Stimulated activated CD4-positive, alpha-beta T cell treated with anti-CD3 and anti-CD28 coated beads, Interleukin-1b, Interleukin-23, amount 100 ng/mL, for 1 hour (primary cell): ENCODE measurements at places on chromosomes 4 and X.

DNA sequence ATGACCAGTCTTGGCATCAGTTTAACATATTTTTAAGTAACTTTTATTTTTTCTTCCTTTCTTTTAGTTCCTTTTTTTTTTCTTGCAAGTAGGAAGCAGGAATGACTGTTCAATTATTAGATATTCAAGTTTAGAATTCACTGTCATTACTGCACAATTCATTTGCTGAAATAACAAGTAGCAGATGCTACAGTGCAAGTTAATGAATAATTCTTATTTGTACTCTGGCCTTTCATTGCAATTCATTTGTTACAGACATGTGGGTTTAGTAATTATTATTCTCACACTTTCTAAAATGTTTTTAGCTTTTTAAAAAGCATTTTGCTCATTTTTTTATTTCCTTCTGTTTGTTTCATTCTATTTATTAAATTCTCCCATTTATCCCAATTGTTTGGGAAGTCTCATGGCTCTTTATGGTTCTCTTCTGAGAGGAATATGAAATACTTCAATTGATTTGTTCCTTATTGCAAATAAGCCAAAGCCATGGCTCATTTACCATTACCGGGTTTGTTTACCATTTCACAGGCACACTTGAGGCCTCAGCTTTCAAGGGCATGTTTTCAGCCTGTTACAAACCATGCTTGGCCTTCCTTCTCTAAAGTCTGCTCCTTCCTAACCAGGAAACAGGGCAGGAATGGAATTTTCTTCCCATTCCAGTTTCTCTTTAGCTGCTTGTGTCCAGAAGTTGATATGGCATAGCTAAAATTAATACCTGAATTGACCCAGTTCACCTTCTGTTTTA is 4.6 kb upstream of the DCAF4L1 start:
- no peak for DNase-seq

DNA sequence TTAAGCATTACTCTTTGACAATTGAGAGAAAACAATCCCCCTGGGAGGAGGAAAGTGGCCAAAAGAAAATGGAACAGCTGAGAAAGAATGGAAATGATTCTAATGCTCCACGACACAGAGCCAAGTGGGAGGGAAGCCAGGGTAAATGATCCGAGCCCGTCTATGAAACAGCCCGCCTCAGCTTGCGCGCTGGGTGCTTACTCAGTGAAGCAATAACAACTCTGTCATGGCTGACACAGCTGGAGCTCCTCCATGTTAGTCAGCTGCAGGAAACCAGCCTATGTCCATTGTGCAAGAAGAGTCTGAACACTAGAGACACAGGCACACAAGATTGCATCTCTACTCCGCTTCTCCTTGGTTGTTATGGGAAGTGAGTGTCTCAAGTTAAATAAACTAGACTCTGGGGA is 19.3 kb downstream of the NOA1 start:
- DNase-seq: no peak

DNA sequence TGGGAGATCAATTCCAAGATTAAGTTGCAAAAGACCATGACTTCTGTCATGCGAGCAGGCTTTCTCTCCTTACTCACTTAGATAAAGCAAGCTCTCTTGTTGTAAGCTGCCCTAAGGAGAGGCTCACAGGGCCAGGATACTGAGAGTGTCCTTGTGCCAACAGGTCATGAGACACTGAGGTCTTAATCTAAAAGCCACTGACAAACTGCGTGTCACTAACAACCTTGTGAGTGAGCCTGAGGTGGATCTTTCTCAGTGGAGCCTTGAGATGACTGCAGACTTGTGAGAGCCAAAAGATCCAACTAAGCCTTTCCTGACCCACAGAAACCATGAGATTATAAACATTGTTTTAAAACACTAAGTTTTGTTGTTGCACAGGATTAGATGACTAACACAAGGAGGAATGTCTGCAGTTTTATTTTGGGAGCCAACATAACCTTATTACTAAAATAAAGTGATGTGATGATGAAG is 170.5 kb downstream of the SLC39A8 start:
- no peak for DNase-seq

DNA sequence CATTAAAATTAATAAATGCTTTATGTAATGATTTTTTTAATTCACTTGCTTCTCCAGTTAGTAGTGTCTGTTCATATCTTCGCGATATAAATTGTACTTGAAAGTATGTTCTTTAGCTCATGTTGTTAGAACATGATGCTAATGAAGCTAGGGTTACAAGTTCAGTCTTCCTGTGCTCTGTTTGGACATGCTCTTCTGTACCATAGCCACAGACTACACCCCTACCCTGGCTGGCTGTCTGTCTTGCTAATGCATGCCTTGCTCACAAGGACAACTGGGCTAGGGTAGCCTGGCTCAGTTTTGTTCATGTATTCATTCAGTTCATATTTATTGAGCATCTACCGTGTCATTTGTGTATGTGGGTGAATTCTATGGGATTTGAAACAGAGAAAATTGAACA is 50.8 kb upstream of the MTMR1 start:
- DNase-seq: no peak

DNA sequence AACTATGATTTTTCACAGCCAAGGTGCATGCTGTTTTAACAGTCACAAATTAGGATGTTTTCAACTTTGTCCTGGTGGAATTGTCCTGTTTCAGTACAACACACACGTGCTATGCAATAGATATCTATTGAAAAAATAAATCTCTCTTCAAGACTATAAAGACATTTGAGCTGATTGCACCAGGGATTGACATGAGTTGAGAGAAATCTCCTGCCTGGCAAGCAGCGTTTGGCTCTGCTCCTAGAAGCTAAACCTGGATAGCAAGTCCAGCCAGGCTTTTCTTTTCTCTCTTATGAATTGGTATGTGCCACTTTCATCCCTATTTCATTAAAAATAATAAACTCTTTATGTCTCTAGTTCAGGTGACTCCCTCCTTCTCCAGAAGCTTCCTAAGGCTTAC is 16.6 kb upstream of the NPNT start:
- DNase-seq: no peak

DNA sequence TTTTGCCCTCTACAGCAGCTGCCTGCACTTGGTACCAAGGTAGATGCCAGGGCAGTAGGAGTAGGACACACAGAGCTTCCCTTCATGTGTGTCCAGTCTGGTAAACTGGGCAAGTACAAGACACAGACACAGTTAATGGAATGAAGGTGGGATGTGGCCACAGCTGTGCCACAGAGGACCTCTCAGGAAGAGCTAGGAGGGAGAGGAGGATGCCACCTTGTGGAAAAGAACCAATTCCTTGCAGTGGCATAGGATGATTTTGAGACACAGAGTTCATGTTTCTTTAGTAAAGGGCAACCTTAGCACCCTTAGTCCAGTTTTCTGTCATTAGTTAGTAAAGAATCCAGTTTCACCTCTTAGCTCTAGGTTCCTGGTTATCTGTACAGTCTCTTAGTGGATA is 36.3 kb upstream of the TBC1D14 start:
- no peak for DNase-seq

- no peak for DNase-seq
These were observed 122.8 kb downstream of the TBL1X start for GRCh38 chrX:9587642-9588041.

DNA sequence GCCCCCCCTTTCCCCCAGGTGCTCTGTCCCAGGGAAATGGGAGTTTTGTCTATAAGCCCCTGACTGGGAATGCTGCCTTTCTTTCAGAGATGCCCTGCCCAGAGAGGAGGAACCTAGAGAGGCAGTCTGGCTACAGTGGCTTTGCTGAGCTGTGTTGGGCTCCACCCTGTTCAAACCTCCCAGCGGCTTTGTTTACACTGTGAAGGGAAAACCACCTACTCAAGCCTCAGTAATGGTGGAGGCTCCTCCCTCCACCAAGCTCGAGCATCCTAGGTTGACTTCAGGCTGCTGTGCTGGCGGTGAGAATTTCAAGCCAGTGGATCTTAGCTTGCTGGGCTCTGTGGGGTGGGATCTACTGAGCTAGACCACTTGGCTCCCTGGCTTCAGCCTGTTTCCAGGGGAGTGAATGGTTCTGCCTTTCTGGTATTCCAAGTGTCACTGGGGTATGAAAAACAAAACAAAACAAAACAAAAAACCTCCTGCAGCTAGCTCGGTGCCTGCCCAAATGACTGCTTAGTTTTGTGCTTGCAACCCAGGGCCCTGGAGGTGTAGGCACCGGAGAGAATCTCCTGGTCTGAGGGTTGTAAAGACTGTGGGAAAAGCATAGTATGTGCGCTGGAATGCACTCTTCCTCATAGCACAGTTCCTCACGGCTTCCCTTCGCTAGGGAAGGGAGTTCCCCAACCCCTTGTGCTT is 41.7 kb downstream of the ITM2A start:
- DNase-seq: no peak

GRCh38 chrX:43002526-43003203 is 224.7 kb upstream of the PPP1R2C start:
- DNase-seq: no peak

DNA sequence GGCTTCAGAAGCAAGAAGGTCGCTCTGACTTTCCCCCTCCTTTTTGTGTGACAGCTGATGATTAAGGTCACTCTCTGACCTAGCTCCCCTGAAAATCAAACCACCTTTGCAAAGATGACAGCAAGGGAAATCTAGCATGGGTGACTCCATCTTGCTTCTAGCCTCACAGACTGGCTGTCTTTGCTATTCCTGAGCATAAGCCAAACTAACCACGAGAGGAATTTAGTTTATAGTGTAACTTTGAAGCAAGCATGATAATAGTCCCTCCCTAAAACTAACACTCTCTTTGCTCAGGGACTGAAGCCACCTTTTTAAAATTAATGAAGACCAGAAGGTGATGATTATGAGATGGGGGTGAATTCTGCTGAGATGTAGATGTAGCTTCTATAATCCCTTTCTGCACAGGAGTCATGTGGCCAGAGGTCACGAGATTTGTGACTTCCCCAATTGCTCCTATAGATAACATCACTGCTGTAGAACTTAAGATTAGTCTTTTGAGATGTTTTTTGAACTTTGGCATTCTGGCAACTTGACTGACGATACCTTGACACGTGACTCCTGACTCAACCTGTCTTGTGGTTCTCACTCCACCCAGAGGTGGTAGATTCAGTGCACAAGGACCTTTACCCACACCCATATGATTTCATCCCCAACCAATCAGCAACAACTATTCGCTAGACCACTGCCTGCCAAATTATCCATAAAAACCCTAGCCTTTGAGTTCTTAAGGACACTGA is 14.9 kb upstream of the PDE5A start:
- DNase-seq: no peak

GRCh38 chr4:6761649-6762615 is 20.6 kb upstream of the KIAA0232 start:
- DNase-seq: no peak

DNA sequence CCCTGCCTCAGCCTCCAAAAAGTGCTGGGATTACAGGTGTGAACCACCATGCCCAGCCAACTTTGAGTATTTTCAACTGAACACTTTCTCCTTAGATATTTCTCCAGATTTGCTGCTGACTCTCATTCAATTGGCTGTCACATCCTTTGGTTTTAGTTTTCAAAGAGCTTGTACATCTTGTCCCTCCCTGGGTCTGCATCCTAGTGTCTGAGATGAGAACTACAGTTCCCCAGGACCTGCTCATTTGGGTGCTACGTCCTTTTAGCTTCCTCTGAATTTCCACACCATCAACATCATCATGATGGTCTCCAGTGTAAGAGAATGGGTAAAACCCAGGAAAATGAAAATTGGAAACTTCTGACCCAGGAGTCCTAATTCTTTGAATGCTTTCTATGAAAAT is 312.9 kb downstream of the NLGN4X start:
- DNase-seq: no peak

GRCh38 chrX:17654116-17654515 is 83.2 kb upstream of the SCML1 start:
- no peak for DNase-seq

DNA sequence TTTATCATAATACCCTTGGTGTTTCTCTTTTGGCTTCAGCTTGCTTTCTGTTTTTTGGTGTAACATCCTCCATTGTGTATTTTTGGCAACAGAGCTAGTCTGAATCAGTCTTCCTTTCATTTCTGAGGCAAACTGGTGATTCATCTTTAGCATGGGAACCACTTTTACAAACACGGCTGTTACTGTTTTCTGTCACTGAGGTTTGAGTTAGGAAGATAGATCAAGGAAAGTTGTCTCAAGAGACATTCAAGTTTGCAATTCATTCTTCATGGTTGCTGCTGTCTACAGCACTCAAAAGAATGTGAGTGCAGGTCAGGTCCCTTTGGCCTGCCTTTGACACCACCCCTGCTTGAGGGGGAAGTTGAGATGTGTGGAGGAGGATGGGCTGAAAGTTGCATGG is 36.3 kb downstream of the IL21 start:
- no peak for DNase-seq

- DNase-seq: no peak
These were observed 23.1 kb upstream of the SLC9A7 start for GRCh38 chrX:46782034-46782433.

GRCh38 chr4:5874811-5875449 is 18.0 kb downstream of the CRMP1 start:
- no peak for DNase-seq

DNA sequence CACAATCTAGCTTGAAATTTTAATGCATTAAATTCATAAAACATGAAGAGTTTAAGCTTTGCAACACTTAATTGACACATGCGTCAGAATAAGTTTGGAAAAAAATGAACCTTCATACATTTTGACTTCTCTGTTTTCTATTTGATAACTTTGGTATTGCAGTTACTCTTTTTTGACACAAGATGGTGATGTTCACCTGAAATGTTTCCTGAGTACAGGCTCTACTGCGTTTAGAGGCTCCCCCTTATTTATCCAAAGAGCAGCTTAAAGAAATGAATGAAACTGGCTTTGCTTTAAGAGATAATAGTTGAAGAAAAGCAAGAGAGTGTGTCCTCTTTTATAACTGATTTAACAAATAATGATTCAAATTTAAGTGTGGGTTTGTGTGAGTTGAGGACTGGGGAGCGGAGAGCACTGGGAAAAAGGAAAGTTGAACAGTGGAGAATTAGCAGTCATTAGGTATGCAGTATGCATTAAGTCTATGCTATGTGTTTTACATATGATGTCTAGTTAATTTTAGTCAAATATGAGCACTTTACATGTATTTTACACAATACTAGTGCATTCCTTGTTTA is 180.6 kb upstream of the NUDT6 start:
- no peak for DNase-seq

GRCh38 chr4:38503689-38504395 is 160.2 kb upstream of the KLF3 start:
- DNase-seq: no peak

DNA sequence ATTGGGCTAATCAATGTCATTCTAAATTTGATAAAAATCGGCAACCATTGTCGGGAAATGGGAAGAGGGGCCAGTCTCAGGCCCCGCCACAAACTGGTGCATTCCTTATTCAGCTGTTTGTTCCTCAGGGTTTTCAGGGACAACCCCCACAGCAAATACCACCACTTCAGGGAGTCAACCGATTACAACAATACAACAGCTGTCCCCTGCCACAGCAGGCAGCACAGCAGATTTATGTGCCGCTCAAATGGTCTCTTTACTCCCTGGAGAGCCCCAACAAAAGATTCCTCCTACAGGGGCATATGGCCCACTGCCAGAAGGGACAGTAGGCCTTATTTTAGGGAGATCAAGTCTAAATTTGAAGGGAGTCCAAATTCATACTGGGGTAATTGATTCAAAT is 61.8 kb downstream of the ZNF732 start:
- no peak for DNase-seq
